ENCODE measurements at places on chromosomes 1 and 21.
A peak's percentile ranks its signal among the peaks of the same experiment; 100 is the strongest.

DNA sequence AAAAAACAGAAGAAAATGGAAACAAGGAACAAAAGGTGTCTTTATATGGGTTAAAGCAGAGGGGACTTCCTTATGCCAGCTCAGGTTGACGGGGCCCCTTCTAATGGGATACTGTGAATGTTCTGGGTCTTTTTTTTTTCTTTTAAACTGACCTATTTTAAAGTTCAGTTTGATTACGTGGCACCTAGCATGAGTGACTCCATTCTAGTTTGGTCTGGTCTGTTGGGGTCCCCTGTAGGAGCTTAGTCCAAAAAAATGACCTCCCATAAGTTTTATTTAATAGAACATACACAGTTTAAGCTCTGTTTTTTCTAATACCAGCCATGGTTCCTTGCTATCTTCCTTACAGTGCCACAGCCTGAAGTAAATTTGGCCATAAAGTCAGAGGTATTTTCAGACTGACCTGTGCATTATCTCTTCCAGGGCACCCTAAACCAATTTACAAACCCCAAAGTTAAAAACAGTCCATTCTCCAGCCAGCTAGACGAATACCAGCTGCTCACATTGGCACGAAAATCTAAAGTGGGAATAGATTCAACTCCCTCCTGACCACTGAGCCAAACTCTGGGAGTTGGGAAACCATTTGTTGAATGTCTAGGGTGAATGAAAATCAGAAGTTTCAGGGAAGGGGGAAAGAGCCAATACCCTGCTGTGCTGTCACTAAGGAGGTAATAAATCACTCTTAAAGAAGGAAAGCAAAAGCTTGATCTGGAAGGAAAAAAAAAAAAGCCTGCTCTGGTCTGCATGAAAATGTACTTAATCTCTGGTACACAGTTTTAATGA is 42.4 kb downstream of the AKNAD1 start:
- DNase-seq: no peak

GRCh38 chr1:185595835-185596667 is 138.1 kb upstream of the HMCN1 start:
- no peak for DNase-seq

- DNase-seq: peak; percentile 82
Measured at GRCh38 chr1:197915862-197916499, 1.2 kb upstream of the LHX9 start.

DNA sequence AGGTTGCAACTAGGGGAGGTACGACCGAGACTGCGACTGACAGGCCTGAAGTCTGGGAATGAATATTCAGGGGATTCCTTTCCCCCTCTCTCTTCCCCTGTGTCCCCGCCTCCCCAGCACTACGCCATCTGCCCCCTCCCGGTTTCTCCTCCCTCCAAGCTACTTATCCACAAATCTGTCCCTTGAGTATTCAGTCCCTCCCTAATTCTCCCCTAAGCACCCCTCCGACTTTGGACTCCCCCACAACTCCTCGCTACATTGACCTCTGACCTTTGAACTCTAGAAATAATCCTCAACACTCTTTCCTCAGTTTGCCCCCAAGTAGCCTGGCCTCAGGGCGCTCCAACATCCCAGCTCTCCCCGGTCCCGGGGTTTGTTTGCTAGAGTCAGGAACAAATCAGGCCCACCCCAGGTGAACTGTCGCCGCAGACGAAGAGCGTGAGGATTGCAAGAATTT is 393 bp downstream of the LYSMD1 start:
- no peak for DNase-seq

GRCh38 chr1:32702599-32703478 is at the start of gene SYNC:
SYNC (minus strand) TSS chr1:32702770; CDS start chr1:32702660, 110 bp downstream.
- DNase-seq: no peak

DNA sequence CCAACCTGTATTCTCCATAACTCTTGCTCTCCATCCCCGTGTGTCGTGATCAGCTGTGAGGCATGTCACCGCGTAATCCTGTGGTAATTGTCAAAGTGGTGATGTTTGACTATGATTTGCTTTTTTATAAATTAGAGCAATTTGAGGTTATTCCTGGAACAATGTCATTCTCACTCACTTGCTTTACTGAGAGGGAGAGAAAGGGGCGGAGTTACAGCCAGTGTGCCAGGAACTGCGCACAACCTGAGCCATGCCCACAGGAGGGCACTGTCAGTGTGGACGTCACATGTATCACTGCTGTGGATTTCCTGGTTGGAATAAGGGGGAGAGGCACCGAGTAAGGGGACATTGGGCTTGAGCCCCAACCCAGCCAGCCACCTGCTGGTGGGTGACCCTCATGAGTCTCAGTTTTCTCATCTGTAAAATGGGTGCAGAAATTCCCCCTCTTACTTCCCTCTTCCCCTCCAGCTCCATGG is 6.9 kb downstream of the ADGRB2 start:
- DNase-seq: no peak

GRCh38 chr1:17031436-17031835 is 19.7 kb upstream of the ATP13A2 start:
- DNase-seq: no peak

DNA sequence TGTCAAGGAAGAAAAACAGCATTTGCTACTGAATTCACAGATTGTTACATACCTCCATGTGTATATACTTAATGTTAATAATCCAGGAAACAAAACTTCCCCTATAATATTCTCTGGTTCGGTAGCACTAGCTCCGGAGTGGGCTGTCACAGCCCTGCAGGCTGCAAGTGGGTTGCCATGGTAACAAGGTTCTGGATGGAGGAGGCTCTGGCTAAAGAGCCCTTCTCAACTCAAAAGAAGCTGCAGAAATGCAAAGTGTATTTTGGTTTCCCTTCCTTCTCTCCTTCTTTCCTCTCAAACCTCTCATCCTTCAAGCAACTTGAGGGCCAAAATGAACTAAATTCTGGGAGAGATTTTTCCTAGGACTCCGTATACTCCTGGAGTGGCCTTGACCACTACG is 45.2 kb downstream of the ASTN1 start:
- DNase-seq: peak; percentile 30

GRCh38 chr1:219427403-219427802 is 185.5 kb downstream of the ZC3H11B start:
- no peak for DNase-seq

- DNase-seq: no peak
Measured at GRCh38 chr1:150997949-150998348, 8.8 kb downstream of the MINDY1 start.

GRCh38 chr1:84496498-84496897 is 9.7 kb upstream of the SPATA1 start:
- DNase-seq: no peak

- no peak for DNase-seq
Measured at GRCh38 chr1:246638941-246639655, 72.8 kb downstream of the CNST start.

GRCh38 chr1:222171005-222171404 is 376.9 kb downstream of the HHIPL2 start:
- no peak for DNase-seq

GRCh38 chr1:170533298-170533697 is 1.3 kb downstream of the GORAB start:
- no peak for DNase-seq

DNA sequence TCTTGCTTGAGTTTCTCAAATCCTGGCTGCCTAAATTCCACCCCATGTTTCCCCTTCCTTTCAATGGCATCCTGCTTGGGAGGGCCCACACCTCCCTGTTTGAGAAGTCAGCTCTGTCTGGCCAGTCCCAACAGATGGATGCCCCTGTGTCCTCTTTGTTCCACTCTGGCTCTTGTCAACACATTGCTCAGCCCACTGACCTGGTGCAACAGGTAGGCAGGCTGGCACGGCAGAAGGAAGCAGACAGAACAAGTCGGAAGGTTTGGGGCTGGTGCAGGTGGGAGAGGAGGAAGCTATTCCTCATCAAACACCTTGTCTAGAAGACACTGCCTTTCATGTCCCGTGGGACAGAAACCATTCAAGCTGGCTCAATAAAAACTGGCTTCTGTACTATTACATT is 22.7 kb downstream of the KCNQ4 start:
- DNase-seq: no peak

- no peak for DNase-seq
Measured at GRCh38 chr1:22090867-22091266, 38.4 kb downstream of the CDC42 start.

- DNase-seq: no peak
Measured at GRCh38 chr1:143748906-143749305, 222.9 kb downstream of the FAM72C start.

GRCh38 chr1:225440380-225441221 is 12.8 kb upstream of the LBR start:
- DNase-seq: no peak

DNA sequence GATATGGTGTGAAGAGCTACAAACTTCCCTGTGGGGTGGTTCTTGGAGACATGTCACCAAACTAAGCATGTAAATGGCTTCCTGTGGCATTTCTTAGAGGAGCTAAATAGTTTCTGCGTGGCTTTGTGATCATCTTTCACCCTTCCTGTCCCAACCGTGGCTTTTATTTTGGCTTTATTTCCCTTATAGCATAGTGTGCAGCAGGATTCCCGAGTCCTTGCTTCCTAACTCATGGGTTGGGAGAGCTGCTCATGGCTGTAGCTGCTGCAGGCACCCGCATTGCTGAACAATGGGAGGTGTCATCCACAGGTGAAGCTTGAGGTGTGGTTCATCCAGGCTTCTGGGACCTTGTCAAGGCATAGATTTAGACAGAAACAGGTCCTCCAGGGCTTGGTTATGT is 192.0 kb downstream of the SDCCAG8 start:
- no peak for DNase-seq
